D721Med (cell line): ENCODE measurements at places on chromosomes 5 and 9.

DNA sequence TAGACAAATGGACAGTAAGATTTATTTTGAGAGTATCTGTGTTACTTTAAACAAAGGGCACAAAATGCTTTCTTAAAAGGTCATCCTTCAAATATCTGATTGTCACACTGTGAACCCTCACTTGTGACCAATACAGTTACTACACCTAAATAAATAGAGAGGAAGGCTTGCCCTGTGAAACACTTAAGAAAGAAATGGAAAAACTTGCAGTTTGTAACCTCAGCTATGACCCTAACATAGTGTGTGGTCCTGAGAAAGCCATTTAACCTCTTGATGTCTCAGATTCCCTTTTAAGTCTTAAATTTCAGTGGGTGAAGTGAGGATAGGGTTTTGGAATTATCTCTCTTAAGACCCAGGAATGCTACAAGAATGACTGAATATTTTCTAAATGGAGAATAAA lies 126.7 kb upstream of the SLC27A6 start:
- DNase-seq: no peak

DNA sequence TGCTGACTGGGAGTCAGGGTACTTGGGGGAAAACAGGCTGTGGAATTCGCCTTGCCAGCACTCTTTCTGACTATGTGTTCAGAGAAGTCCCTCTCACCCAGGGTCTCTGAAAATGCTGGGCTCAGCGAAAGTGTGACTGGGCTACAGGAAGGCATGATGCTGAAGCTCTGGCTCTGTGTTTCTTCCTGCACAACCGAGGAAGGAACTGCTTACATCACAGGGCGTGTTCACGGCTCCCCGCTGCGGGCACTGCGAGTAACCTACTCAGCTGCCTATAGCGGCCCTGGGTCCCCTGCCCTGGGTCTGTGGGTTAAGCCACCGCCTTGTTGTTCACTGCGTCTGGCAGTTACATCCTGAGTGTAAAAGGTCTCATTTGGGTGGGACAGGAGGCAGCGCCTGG lies 222.4 kb upstream of the IRX4 start:
- no peak for DNase-seq

GRCh38 chr5:140261403-140262171 lies 41.3 kb downstream of the PFDN1 start:
- no peak for DNase-seq

DNA sequence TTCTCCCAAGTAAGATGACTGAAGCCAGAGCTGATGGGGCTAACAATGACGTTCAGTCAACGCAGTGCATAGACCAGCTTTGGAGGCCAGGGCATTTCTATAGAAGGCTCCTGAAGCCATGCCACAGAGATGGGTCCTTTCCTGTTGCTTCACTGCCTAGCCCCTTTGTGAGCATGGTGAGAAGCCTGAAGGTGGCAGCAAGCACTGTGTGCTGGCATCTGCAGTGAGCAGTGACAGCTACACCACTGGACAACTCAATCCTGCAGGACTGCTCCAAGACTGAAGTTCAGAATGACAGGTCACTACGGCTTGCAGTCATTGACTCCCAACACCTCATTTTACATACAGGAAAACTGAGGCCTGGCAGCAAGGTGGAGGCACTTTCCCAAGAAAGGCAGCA lies 229.0 kb downstream of the TSSK1B start:
- DNase-seq: no peak

DNA sequence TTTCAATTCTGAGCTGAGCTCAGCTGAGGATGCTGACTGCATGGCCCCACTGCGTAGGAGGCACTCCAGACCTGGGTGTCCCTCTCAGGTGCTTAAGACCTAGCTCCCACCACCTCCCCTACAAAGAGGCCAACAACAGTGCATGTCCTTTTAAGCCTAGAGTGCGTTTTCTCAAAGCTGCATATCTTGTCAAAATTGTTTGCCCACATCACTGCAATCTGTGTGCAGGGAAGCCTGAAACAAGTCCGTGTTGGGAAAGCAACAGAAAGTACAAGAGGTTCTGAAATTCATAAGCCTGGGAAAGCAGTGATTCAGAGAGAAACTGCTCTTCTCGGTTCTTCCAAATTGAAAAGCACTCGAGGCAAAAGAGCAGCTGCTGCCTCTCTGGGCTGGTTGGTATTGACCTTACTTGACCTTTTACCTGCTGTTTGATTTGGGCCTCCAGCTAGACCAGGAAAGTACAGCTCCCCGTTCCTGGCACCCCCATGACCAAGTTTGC lies 238.4 kb downstream of the NR2F1-AS1 start:
- DNase-seq: no peak
